ENCODE measurements at places on chromosomes 1 and 21.

DNA sequence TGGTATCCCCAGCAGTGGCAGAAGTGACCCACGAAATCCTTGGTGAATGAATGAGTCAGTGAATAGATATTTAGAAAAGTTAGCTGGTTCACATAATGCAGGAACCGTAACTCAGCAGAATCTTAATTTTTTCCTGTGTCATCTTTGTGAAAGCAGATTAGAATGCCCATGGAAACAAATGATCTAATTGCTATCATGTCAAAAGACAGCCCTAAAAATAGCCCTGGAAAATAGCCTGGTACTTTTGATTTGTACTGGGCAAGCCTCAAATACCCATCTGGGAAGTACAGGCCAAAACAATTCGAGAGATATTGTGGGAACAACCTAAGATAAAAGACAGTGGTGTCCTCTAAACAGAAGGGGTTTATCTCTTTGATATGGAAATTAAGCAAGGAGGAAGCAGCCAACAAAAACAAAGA, 21.1 kb downstream of the FYB2 start:
- no peak for DNase-seq

- DNase-seq, result no peak
Observed at GRCh38 chr1:13816016-13816760, 116.2 kb downstream of the PRDM2 start.

DNA sequence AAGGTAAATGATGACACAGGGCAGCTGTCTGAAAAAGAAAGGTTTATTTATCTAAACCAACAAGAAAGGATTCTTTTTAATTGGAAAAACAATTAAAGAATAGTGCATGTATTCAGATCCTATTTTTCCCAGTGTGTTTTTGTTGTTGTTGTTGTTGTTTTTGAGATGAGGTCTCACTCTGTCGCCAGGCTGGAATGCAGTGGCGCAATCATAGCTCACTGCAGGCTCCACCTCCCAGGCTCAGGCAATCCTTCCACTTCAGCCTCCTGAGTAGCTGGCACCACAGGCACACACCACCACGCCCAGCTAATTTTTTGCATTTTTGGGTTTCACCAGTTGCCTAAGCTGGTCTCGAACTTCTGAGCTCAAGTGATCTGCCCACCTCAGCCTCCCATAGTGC, 22.1 kb downstream of the NEK2 start:
- DNase-seq, result no peak

GRCh38 chr1:109399326-109399957, 1.7 kb upstream of the SORT1 start:
- peak; percentile 52 for DNase-seq

GRCh38 chr1:232223183-232223708, 406.7 kb downstream of the SIPA1L2 start:
- no peak for DNase-seq

GRCh38 chr21:34835526-34835925, 166.7 kb downstream of the CLIC6 start:
- no peak for DNase-seq

DNA sequence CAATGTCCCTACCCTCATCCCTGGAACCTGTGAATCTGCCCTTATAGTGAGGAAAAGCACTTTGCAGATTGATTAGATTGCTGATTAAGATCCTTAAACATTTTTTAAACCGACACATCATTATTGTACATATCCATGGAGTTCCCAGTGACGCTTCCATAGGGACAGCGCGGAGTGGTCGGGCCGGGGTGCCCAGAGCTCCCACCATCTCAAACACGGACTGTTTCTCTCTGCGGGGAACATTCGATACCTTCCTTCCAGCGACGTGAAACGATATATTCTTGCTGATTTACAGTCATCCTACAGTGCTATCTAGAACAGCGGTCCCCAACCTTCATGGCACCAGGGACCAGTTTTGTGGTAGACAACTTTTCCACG, 4.0 kb downstream of the KRTAP10-12 start:
- DNase-seq, result no peak

DNA sequence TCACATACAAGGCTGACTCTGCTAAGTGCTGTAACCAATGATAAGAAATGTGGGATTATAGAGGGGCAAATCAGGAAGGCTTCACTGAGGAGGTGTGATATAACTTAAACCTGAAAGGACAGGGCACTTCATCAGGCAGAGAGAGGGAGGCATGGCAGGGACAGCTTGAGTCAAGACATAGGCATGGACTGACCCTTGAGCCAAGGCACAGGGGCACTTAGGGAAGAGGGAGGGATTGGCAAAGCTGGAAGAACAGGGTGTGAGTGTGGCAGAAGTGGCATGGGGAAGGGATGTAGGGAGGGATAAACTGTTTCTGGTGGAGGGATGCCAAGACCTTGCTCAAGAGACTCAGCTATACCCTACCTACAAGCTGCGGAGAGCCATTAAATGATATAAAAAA, 81.3 kb downstream of the PLXNA2 start:
- DNase-seq, result no peak

GRCh38 chr1:89831462-89832120, 10.8 kb downstream of the LRRC8D start:
- DNase-seq, result no peak

- DNase-seq, result peak; percentile 78
Observed at GRCh38 chr1:81550753-81551152, 250.0 kb upstream of the ADGRL2 start.

- no peak for DNase-seq
Observed at GRCh38 chr1:53176452-53177208, 20.0 kb upstream of the CPT2 start.

- DNase-seq, result no peak
Observed at GRCh38 chr1:235759336-235759735, 107.4 kb downstream of the LYST start.

- DNase-seq, result peak; percentile 42
Observed at GRCh38 chr21:45551316-45551715, 9.1 kb upstream of the SLC19A1 start.

DNA sequence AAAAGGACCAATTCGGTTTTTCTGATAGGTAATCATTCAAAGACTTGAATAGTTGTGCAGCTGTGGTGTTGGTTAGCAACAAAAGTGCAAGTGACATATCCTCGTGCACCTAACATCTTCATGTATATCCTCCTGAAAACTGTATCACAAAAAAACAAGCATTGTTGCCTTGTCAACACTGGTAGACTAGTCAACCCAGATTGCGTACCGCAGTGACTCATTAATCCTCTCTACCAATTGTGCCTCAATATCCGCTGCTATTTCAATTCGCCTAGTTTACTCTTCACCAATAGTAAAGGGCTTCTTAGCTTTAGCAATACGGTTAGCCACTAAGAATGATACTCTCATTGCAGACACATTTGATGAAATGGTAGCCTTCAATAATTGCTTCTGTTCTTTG, 3.5 kb downstream of the HHAT start:
- no peak for DNase-seq

DNA sequence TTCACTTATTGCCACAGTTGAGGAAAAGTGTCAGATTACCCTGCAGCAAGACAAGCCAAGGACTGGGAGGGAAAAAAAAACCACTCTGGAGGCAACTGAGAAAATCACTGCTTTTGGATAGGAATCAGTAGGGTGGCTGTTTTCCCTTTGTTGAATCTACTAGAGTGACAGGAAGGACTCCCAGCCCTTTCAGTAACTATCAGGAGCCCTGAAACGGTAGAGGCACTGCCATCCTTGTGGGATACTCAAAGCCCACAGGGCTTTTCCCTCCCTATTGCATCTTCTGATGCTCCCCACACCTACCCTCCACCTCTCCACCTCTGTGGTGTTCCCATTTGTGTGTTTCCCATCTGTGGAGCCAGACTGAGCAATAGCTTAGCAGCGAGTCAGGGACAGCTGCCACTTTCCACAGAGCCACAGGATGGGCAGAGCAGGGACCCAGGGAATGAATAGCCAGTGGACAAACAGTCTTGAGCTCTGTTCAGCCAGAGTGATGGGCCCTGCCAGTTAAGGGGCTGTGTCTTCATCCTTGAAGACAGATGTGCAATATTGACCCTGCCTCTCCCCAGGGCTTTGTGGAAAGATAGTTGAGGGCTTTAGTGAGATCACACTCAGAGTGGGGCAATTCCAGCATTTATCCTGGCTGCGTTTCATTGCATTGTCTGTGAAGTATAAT, 13.9 kb downstream of the UBIAD1 start:
- no peak for DNase-seq

GRCh38 chr1:207264663-207265252, 56.7 kb upstream of the CD55 start:
- no peak for DNase-seq

DNA sequence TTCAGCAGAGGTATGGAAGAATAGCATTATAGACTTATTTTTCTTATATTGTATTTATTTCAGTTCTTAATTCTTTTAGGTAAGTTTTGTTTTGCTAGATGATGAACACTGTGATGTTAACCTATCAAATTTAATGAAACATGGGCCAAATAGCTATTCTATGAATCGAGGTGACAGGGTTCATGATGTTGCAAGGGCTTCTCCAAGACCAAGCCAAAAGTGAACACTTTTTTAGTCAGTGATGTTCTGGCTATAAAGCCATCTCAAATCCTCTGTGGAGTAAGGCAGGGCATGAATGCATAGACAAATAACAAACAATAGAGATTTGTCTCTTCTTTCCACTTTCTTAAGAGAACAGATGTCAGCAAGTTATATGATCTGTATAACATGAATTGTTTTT, 26.7 kb downstream of the C1orf146 start:
- no peak for DNase-seq

DNA sequence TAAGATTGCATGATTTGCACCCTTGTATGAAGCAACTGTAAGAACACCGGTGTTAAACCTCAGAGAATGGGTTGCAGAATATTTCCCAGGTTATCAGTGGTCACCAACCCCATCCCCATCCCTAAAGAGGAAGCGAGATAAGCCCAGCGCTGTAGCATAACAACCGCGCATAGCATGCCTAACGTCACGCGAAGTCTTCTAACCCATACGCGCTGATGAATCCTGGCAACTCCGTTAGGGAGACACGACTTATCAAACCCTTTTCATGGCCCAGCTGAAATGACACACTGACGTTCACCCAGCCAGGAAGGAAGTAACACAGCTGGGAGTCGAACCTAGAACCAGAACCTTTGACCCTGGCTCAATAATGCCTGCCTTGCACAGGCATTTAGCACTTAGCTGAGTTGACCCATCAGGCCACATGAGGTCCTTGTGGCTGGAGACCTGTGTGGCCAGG, 24.2 kb downstream of the TMEM51 start:
- DNase-seq, result no peak

- peak; percentile 64 for DNase-seq
Observed at GRCh38 chr1:112935461-112936111, 20.4 kb downstream of the SLC16A1 start.

- DNase-seq, result no peak
Observed at GRCh38 chr21:16865632-16866031, 647.2 kb upstream of the CXADR start.

- DNase-seq, result no peak
Observed at GRCh38 chr1:201889090-201889968, 631 bp downstream of the SHISA4 start.

DNA sequence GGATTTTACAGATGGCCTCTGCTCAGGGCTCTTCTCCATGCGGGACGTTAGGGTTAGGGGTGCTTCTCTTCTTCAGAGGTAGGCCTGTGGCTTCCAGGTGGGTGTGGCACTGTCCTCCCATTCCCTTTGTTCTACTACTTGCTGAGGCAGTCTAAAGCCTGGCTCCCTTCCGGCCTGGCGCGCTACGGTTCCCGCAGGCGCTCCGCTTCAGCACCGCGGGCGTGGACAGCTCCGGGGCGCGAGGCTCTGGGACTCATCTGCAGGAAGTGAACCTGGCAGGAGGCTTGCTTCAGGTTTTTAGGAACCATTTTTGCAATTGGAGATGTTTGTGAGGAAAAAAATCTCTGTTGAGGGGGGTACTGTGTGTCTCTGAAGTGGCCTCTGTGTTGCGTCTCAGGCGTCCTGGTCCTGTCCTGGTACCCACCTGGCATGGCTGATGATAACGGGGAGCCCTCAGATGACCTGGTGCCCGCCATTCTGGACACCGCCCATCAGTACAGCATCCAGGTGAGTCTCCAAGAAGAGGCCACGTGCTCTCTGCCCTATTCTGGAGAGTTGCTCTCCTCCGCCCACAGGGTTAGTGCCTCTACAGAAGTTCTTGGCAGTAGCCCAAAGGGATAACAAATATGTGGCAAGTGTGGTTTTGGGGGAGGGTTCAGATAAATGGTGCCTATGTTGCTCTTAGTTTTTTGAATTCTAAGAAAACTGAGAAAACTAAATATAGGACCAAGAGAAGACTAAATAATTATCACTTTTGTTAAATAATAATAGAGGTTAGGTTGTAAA, 1.9 kb downstream of the MANEAL start:
- DNase-seq, result peak; percentile 52

DNA sequence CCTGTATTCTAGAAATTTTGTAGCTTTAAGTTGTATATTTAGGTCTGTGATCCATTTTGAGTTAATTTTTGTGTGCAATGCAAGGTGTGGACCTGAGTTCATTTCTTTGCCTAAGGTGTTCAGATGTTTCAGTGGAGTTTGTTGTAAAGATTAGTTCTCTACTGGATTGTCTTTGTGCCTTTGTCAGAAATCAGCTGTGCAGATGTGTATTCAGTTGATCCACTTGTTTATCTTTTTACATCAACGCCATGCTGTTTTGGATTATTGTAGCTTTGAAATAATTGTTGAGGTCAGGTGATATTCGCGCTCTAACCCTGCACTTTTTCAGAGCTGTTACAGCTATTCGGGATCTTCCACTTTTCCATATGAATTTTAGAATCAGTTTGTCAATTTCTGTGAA, 32.8 kb downstream of the SKI start:
- no peak for DNase-seq

DNA sequence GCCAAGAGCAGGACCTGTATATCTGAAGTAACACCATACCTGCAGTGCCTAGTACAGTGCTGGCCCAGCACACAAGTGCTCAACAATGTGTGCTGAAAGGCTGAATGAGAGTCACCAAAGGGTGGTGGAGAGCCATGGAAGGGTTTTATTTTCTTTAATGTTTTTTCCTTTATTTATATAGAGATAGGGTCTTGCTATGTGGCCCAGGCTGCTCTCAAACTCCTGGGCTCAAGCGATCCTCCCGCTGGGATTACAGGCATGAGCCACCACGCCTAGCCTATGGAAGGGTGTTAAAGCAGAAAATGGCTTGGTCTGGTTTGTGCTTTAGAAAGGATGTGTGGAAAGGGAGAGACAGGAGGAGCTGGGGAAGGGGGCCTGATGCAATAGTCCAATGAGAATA, 13.3 kb upstream of the TTC39A start:
- no peak for DNase-seq

DNA sequence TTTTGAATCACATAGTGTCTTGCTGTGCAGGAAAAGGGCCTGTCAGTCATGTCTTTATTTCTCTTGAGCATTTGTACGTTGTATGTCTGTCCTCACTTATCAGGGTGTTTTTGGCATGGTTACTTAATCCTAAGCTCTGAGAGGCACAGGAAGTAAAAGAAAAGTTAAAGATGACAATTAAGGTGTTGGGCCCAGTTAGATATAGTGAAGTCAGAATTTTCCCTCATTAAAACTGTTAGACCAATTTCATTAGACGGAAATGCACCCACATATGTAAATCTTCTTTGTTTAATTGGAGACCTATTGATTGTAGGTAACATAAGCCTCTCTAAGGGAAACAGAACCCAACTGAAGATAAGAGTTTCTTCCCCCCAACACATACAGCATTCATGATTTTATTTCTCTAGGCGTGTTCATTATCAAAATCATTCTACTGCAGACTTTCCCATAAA, 21.9 kb downstream of the NFIA start:
- DNase-seq, result no peak
